Stimulated activated CD4-positive, alpha-beta T cell treated with anti-CD3 and anti-CD28 coated beads, Interleukin-4, amount 100 ng/mL, for 1 hour (primary cell): ENCODE measurements at places on chromosomes 11 and 22.

- DNase-seq, result peak; percentile 29
These were observed 8.3 kb upstream of the HTR3B start for GRCh38 chr11:113896156-113896879.

DNA sequence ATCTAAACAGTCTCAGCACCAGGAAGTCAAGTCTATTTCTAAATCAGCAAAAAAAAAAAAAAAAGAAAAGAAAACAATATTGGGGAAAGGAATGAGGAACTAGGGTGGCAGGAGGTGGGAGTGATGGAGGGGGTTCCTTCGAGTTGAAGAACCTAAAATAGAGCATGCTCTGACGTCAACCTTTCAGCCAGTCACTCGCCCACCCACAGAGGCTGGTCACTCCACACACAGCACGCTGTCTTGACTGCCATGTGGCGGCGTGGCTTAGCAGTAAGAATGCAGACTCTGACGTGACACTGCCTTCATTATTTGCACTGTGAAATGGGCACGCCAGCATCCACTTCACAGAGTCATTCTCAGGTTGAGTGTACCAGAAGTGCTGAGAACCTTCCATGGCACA is 48.3 kb downstream of the LARGE1 start:
- no peak for DNase-seq

DNA sequence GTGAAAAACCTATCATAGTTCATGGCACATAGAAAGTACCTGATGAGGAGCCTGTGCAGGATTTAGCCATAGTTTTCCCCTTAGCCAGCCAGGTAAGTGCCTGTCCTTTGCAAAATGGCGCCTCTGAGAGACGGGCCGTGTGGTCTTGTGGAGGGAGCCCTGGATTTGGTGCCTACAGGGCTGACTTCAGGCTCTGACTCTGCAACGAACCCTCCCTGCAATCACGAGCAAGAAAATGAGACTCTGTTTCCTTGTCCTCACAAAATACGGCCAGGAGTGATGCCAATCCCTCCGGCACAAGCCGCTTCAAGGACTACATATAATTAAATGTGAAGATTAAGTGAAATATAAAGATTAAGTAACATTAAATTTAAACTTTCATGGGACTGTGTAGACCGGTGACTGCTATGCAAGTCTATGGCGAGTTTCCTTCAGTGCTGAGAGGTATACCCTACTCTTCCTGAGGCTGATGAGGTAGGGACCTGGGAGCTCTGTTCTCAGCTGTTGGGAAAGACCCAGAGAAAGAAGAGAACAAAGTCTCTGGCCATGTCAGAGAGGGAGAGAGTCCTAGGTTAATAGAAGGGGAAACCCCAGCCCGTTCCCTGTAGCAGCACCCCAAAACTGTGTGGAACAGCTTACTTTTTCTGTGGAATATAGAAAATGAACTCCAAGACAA is 6.1 kb upstream of the CXCR5 start:
- DNase-seq, result no peak

- DNase-seq, result no peak
These were observed 96.4 kb downstream of the PHF21B start for GRCh38 chr22:44913198-44913983.

- DNase-seq, result no peak
These were observed 7.4 kb downstream of the FADD start for GRCh38 chr11:70210530-70210929.

DNA sequence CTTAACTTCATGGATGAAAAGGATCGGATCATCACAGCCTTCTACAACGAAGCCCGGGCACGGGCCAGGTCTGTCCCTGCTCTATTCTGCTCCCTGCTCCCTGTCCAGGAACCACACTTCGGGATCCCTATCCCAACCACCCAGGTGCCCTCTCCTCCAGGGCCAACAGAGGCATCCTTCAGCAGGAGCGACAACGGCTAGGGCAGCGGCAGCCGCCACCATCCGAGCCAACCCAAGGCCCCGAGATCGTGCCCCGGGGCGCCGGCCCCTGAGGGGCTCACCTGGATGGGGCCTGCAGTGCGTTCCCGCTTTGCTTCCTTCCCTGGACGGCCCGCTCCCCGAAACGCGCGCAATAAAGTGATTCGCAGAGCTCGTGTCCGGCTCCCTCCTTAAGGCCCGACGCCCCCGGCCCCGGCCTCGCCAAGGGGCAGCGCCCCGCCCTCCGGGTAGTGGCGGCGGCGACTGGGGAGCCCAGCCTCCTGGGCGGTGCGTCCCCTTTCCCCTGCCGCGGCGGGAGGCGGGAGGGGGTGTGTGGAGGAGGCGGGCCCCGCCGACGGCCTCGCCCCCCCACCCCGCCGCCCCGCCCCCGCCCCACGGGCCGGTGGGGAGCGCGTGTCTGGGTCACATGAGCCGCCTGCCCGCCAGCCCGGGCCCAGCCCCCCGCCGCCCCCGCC is at the start of gene VEGFB:
Gene VEGFB, plus strand, starts transcription at position 672 of the 674 bp plus-strand sequence. CDS start 250 bp downstream, outside the sequence.
- DNase-seq, result peak; percentile 72
